ENCODE measurements at places on chromosomes 2 and 18. TPM values are rescaled to one million over a fixed set of nuclear protein-coding genes. Genes with fewer than 3 reads are reported as not detected.

DNA sequence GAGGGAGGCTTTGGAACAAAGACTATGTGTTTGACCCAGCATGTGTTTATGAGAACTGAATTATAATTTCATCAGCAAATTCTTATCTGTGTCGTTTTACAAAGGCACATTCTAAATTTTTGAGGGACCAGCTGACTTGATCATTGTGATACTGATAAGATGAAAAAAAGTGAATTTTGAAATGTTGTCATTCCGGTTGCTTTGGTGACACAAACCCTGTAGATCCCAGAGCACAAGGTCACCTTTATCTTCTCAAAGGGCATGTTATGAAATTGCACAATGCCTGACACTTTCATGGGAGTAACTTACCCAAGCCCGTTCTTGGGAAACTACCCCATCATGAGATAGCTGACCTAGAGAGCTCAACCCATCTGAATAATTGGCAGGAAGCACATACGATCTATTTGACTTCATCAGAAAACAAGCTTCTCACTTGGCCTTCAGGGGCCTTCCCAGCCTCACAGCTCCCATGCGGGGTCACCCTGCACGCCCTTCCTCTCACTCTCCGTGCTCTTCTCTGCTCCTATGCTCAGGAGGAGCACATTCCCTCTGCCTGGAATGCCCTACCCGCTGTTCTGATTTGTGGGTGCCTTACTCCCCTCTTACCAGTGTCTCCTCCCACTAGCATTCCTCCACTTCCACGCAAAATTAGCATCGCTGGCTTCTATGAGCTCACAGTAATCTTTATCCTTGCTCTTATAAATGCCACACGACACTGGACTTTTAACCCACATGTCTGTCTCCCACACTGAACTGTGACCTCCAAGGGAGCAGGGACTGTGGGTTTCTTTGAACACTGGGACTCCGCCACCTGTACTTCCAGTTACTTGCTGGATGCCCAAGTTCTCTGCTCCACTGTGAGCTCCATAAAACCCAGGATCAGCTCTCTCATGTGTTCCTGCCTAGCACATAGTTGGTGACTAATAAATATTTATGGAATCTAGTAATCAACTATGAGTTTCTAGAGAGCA lies 555.8 kb upstream of the ID2 start:
- DNase-seq = no peak
- H3K27ac ChIP-seq = no peak overlapping the region
- H3K4me3 ChIP-seq = no peak overlapping the region

DNA sequence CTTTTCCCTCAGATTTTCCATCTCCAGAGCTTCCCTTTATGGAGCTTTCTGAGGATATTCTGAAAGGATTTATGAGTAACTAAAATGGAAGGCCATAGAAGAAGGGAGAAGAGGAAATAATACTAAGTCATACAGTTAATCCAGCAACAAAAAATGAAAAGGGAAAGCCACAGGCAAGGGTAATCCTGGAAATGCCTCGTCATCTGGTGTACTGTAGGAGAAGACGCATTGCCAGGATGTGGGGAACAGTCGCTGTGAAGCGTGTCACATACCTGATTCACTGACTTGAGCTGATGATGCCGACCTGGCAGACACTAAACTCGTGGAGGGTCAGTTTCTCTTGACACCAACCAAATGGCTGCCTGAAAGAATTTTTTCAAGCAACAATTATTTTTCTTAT lies 34.7 kb upstream of the ALPP start:
- no peaks in the 10 kb centered on the region for H3K27me3 ChIP-seq
- H3K27ac ChIP-seq = no peak overlapping the region
- H3K4me1 ChIP-seq = no peaks in the 10 kb centered on the region
- no peak overlapping the region for H3K4me3 ChIP-seq

Gene ANKRD44
- total RNA-seq = 93.4 TPM

Gene OTOS
- not detected for total RNA-seq

DNA sequence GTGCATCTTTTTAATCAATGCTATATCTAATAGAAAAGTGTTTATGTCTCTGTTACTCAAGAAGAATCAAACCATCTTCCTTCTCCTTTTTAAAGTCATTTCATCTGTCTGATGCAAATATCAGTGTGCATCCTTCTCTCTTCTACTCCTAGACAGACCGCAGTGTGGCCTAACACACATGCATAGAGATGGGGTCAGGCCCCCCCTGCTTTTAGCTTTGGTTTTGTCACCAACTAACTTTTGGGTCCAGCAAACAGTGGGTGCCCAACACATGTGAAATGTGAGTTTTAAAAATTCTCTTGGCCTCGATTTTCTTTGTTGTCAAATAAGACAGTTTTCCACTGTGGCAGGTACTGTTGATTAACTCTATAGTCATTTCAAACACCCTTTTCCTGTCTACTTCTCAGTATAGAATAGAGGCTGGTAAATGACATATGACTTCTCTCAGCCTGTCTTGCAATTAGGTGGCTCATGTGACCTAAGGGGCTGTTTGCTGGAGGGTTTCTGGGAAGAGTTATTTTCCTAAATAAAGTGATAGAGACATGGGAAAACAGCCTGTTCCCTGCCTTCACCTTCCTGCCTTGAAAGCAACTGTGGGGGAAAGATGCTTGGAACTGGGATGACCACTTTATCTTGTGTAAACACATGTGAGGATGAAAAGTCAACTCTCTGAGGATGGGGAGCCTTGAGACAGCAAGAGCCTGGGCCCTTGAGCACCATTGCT lies 65.7 kb upstream of the DARS1 start:
- no peaks in the 10 kb centered on the region for H3K27me3 ChIP-seq
- H3K27ac ChIP-seq = no peak overlapping the region
- no peak for DNase-seq
- no peak overlapping the region for H3K4me3 ChIP-seq

- H3K27me3 ChIP-seq = no peaks in the 10 kb centered on the region
- DNase-seq = no peak
- peak overlapping the region; percentile 93 for H3K4me3 ChIP-seq
- peak overlapping the region; percentile 99 for H3K27ac ChIP-seq
- H3K4me1 ChIP-seq = peaks cover 26% of the 10 kb centered on the region
- H3K36me3 ChIP-seq = no peaks in the 10 kb centered on the region
Observed at GRCh38 chr2:144515696-144516410, 4.1 kb downstream of the ZEB2 start.

- H3K4me1 ChIP-seq = no peaks in the 10 kb centered on the region
- no peaks in the 10 kb centered on the region for H3K27me3 ChIP-seq
- no peak overlapping the region for H3K27ac ChIP-seq
- DNase-seq = no peak
Observed at GRCh38 chr2:21650569-21650968, 526.8 kb downstream of the TDRD15 start.

- H3K4me1 ChIP-seq = no peaks in the 10 kb centered on the region
- no peak overlapping the region for H3K27ac ChIP-seq
- DNase-seq = no peak
- no peaks in the 10 kb centered on the region for H3K36me3 ChIP-seq
- H3K27me3 ChIP-seq = no peaks in the 10 kb centered on the region
- H3K4me3 ChIP-seq = no peak overlapping the region
Observed at GRCh38 chr2:70932631-70933230, 3.0 kb upstream of the ATP6V1B1 start.

Gene LRRFIP1
- total RNA-seq = 196 TPM

- peak overlapping the region; percentile 40 for H3K27ac ChIP-seq
- DNase-seq = peak; percentile 33
- H3K4me1 ChIP-seq = peaks cover 37% of the 10 kb centered on the region
- no peaks in the 10 kb centered on the region for H3K36me3 ChIP-seq
- H3K27me3 ChIP-seq = no peaks in the 10 kb centered on the region
Observed at GRCh38 chr18:36352384-36352783, 54.9 kb downstream of the FHOD3 start.

GRCh38 chr2:214469728-214470127 lies 58.9 kb downstream of the VWC2L start:
- no peak overlapping the region for H3K27ac ChIP-seq
- no peak overlapping the region for H3K4me3 ChIP-seq
- no peaks in the 10 kb centered on the region for H3K27me3 ChIP-seq
- no peak for DNase-seq
- no peaks in the 10 kb centered on the region for H3K36me3 ChIP-seq
- H3K4me1 ChIP-seq = peaks cover 7% of the 10 kb centered on the region

DNA sequence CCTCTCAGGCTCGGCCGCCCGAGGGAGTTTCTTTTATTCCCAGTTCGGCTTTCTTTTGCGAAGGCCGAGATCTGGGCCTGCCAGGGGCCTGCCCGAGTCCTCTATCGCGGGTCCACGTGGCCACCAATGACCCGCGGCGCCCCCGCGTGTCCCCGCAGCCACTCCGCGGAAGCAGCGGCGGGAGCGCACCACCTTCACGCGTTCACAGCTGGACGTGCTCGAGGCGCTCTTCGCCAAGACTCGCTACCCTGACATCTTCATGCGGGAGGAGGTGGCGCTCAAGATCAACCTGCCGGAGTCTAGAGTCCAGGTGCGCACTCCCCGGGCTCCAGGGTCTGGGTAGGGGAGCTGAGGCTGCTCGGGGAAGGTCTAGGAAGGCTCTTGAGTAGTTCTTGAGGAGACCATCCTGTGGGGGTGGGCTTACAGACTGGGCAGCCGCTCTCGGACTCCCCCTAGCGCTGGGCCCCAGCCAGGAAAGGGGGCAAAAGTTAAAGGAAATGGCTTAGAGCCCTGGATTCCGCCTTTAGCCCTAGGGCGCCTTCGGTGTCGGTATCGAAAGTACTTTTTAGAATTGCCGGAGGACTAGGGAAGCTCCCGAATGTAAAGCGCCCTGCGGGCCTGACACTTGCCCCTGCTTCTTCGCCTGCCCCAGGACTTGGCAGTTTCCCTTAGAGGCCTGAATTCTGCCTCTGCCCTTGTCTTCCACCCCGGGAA lies 3.4 kb downstream of the OTX1 start:
- H3K36me3 ChIP-seq = no peaks in the 10 kb centered on the region
- H3K27ac ChIP-seq = no peak overlapping the region
- peaks cover 38% of the 10 kb centered on the region for H3K4me1 ChIP-seq
- peaks cover 44% of the 10 kb centered on the region for H3K27me3 ChIP-seq
- no peak for DNase-seq
- peak overlapping the region; percentile 60 for H3K4me3 ChIP-seq

DNA sequence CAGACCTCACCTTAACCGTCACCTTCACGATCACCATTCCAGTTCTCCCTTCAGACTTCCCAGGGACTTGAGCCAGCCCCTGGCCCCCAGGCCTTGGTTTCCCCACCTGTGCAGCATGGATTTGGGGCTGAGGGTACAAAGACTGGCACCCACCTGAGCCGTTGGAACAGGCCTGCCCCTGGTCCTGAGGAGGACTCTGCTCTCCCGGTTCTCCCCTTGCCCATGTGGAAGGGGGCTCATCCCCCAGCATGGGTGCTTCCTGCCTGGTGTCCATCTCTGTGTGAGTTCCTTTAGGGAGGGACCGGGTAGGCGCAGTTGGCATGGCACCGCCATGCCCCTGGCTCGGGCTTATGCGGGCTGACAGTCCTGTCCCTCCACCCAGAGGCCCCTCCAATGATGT lies 10.9 kb upstream of the GPR35 start:
- no peak overlapping the region for H3K4me3 ChIP-seq
- no peaks in the 10 kb centered on the region for H3K36me3 ChIP-seq
- no peak for DNase-seq

Gene CD28
- total RNA-seq = 3.5 TPM

GRCh38 chr18:45580127-45580526 lies 35.1 kb upstream of the SLC14A2 start:
- H3K36me3 ChIP-seq = no peaks in the 10 kb centered on the region
- H3K27me3 ChIP-seq = no peaks in the 10 kb centered on the region
- no peak for DNase-seq
- peaks cover 10% of the 10 kb centered on the region for H3K4me1 ChIP-seq

Gene TUBA4B
- total RNA-seq = not detected

- DNase-seq = no peak
- no peak overlapping the region for H3K27ac ChIP-seq
- peak overlapping the region; percentile 79 for H3K4me3 ChIP-seq
- no peaks in the 10 kb centered on the region for H3K4me1 ChIP-seq
Observed at GRCh38 chr2:54724560-54725342, 1.3 kb downstream of the EML6 start.

GRCh38 chr2:99656994-99657393 lies 167.2 kb upstream of the REV1 start:
- H3K4me3 ChIP-seq = no peak overlapping the region
- peaks cover 14% of the 10 kb centered on the region for H3K4me1 ChIP-seq
- H3K27ac ChIP-seq = peak overlapping the region; percentile 46
- no peaks in the 10 kb centered on the region for H3K36me3 ChIP-seq
- no peaks in the 10 kb centered on the region for H3K27me3 ChIP-seq

DNA sequence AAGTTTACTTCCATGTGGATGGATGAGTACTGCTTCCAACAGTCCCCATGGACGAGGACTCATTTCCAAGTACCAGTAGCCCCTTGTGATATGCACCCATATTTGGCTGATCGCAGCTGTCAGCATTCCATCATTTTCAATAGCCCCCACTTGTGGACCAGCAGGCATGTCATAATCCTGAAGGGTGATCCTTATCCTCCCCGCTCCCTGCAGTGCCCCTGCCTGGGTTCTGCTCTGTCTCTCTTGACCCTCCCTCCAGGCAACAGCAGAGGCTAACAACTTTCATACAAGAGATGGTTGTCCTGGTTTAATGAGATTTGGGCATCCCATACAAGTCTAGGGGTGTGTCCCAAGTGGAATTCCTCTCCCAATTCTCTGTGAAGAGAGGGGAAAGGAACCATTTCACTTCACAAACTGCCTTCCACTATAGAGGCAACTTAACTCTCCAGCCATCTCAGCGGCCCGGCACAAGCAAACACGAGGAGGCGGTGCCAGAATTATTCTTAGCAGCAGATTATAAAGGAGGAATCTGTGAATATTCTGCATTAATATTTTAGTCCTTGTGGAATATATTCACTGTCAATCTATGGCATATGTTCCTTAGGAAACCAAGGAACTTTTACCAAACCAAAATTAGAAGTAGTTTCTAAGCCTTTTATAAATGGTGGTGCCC lies 110.7 kb downstream of the RTN4 start:
- H3K27ac ChIP-seq = no peak overlapping the region
- DNase-seq = no peak
- H3K4me3 ChIP-seq = no peak overlapping the region

Gene CCDC88A
- 74.5 TPM for total RNA-seq

- H3K4me1 ChIP-seq = no peaks in the 10 kb centered on the region
- no peak overlapping the region for H3K4me3 ChIP-seq
- DNase-seq = no peak
- H3K27ac ChIP-seq = no peak overlapping the region
- no peaks in the 10 kb centered on the region for H3K36me3 ChIP-seq
- no peaks in the 10 kb centered on the region for H3K27me3 ChIP-seq
Observed at GRCh38 chr2:67290451-67291290, 106.5 kb upstream of the ETAA1 start.

Gene ARHGAP28
- 1.8 TPM for total RNA-seq

Gene ZNF396
- 4.1 TPM for total RNA-seq

GRCh38 chr2:197136452-197136851 lies 174.1 kb downstream of the ANKRD44 start:
- H3K4me3 ChIP-seq = no peak overlapping the region
- H3K27ac ChIP-seq = no peak overlapping the region
- no peaks in the 10 kb centered on the region for H3K27me3 ChIP-seq
- DNase-seq = no peak

GRCh38 chr18:75068682-75069435 lies 140.1 kb downstream of the PTGR3 start:
- no peak overlapping the region for H3K27ac ChIP-seq
- no peak for DNase-seq
- peaks cover 6% of the 10 kb centered on the region for H3K36me3 ChIP-seq

Data from thoracic aorta (tissue), 2 donors.